Stimulated activated CD4-positive, alpha-beta T cell treated with anti-CD3 and anti-CD28 coated beads, TNF-alpha, amount 100 ng/mL, for 4 hours (primary cell): ENCODE measurements at places on chromosomes 7 and 10.

- no peak for DNase-seq
These were observed 41.9 kb downstream of the ANKMY2 start for GRCh38 chr7:16603633-16604032.

GRCh38 chr10:58082248-58082647 is 185.4 kb downstream of the IPMK start:
- no peak for DNase-seq

DNA sequence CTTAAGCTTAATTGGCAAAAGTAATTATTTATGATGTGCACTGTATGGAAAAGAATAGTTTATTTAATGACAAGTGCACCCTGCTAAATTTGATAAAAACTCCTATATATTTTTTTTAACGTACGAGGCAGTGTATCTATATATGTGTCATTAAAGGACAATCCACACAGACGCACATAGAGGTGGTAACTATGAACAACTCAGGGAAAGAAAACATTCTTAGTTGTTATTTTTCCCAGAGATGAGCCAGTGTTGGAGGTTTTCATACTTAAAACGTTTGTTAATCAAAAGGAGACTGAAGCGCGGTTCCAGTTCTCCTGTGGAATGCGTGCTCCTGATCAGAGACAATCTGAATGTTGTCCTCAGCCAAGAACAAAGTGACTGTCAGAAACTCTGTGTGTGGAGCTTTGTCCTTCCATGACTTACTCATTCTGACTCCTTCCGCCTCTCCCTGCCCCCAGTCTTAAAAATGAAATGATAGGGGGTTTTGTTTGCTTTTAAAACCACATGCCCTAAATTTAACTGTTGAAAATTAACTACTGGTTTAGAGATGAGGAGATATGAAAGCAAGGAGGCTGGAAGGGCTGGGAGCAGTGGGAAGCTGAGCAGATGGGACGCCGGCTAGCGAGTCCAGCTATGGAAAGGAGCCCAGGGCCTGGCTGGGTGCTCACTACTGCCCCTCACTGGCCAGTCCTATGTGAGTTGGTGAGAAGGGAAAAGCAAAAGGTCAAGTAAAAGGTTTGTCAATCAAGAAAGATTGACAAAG is 99.6 kb downstream of the SVIL start:
- no peak for DNase-seq

DNA sequence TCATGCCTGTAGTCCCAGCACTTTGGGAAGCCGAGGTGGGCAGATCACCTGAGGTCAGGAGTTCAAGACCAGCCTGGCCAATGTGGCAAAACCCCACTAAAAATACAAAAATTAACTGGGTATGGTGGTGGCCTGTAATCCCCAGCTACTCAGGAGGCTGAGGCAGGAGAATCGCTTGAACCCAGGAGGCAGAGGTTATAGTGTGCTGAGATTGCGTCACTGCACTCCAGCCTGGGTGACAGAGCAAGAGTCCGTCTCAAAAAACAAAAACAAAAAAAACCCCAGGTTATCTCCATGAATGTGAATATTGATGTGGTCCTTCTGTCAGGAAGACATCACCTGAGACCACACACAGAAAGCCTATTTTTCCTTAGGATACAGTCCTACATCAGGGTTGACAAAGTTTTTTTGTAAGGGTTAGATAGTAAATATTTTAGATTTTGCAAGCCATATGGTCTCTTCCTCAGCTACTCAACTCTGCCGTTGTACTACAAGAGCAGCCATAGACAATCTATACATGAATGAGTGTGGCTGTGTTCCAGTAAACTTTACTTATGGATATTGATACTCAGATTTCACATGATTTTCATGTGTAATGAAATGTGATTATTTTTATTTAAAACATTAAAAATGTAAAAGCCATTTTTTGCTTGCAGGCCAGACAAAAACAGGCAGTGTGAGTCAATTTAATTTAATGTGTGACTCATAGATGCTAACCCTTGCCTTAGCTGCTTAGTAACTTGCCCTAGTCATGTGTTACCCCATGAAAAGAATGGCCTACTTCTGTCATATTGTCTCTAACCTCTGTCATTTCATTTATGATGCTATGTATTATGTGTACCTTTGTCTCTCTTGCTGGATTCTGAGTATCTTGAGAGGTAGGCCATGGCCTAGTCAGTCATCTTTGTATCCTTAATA is 78.1 kb downstream of the TPST1 start:
- DNase-seq, result no peak

DNA sequence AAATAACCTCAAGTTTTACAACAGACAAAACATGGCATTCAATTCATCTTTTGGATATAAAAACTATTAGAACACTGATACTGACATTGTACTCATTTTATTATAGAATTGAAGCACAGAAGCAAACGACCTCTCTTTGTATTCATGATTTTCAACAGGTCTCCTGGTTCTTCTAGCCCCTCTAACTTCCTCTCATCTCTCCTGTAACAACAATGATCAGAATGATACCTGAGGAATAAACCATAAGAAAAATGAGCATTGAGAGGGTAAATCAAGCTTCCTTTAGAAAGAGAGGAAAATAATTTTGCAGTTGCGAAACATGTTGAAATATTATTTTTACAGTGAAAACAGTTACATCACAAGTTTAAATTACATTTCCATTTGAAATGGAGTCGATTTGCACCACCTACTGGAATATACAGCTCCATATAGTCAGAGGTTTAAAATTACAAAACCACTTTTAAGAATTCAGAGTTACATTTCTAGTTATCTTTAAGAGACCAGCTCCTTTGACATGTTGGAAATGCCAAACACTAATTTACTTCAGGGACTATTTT is 17.5 kb upstream of the TEX36 start:
- DNase-seq, result no peak

DNA sequence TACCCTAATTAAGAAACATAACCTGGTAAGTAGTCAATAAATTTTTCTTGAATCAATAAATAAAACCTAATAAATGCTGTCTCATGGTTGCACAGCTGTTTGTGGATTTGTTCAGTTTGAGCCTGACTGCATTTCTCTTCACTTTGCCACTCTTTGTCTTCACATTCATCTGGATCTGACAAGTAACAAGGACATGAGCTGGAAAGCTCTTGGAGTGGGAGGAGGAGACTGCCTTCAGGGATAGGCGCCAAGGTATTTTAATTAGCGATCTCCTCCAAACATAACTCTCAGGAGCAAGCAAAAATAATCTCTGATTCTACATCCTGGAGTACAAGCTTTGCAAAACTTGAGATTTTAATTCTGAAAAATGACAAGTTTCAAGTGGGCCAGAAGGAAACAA is 251.0 kb downstream of the BMPER start:
- DNase-seq, result no peak

DNA sequence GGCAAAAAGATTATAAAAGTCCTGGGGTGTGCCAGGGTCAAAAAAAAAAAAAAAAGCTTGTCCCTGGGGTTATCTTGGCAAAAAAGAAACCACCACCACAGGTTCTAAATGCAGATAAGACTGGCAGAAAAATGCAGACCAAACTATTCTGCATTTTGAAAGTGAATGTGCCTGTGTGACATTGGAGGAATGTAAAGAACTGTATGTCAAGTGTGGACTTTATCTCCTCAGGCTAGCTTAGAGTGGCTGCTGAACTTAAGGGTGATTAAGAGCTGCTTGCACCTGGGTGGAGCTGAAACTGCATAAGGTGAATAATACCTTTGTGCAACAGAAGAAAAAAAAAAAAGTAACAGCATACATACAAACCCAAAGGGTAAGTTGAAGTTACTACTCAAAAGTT is 1.3 kb upstream of the NAPEPLD start:
- no peak for DNase-seq

DNA sequence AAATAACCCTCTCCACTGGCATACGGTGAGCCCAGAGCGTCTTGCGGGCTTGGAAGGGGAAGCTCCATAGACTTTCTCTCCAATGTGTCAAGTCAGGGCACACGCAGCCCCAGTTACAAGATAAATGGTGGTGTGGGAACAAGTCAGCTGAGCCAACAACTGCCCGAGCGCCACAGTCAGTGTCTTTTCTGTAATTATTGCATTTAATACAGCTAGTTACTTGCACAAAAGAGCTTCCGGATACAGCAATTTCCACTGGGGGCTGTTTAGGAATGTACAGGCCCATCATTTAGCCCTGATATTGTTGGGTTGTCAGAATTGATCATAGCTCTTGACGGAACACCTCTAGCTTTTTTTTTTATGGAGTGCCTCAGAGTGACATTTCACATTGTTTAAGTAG is 193.5 kb upstream of the SP8 start:
- DNase-seq, result no peak
